ENCODE measurements at places on chromosomes 6 and 20. TPM values are rescaled to one million over a fixed set of nuclear protein-coding genes. Genes with fewer than 3 reads are reported as not detected.

The EZR gene
- 61.7 TPM for total RNA-seq

The MANEA gene
- total RNA-seq, result 2.6 TPM

The CLIC1 gene
- total RNA-seq, result 37.5 TPM

The LST1 gene
- total RNA-seq, result 5.6 TPM

The LKAAEAR1 gene
- not detected for total RNA-seq

The ULBP1 gene
- total RNA-seq, result 0.11 TPM

The PXDC1 gene
- total RNA-seq, result 11.5 TPM

The PHACTR3 gene
- not detected for total RNA-seq

The CD83 gene
- total RNA-seq, result 0.46 TPM

The LHFPL5 gene
- 0.34 TPM for total RNA-seq

The PTCRA gene
- total RNA-seq, result not detected

The SLC17A3 gene
- not detected for total RNA-seq

The THBS2 gene
- total RNA-seq, result 1.6 TPM

The TBPL1 gene
- 11.0 TPM for total RNA-seq

The SLC35D3 gene
- total RNA-seq, result not detected

The GINM1 gene
- 32.3 TPM for total RNA-seq

The CCN6 gene
- total RNA-seq, result not detected

The UBE2C gene
- 0.42 TPM for total RNA-seq

The TNFRSF6B gene
- not detected for total RNA-seq

The CALHM4 gene
- 0.27 TPM for total RNA-seq

The TBC1D32 gene
- total RNA-seq, result 0.34 TPM

The ADGRF5 gene
- total RNA-seq, result 18.7 TPM

The EIF2S2 gene
- total RNA-seq, result 77.1 TPM

The TMEM244 gene
- not detected for total RNA-seq

The SAMD10 gene
- total RNA-seq, result 0.32 TPM

The ZBTB2 gene
- total RNA-seq, result 7.9 TPM

The MEP1A gene
- total RNA-seq, result not detected

The EDN3 gene
- 1.3 TPM for total RNA-seq

The ATP6V1G2 gene
- total RNA-seq, result 1.2 TPM

The MMP24 gene
- total RNA-seq, result not detected

The FRK gene
- total RNA-seq, result 1.6 TPM

The TTLL9 gene
- total RNA-seq, result not detected

The ADGB gene
- total RNA-seq, result not detected

The C6orf52 gene
- total RNA-seq, result 0.61 TPM

The SNX21 gene
- 38.4 TPM for total RNA-seq

The CFAP206 gene
- not detected for total RNA-seq

The DPPA5 gene
- not detected for total RNA-seq

The CD24 gene
- 1.5 TPM for total RNA-seq

The ZNF512B gene
- 11.2 TPM for total RNA-seq

The HLA-DPB1 gene
- total RNA-seq, result 19.5 TPM

The BEND6 gene
- total RNA-seq, result 0.21 TPM
